ENCODE measurements at places on chromosomes 12 and 14.

- DNase-seq, result peak; percentile 14
These were observed 276.3 kb upstream of the FAR2 start for GRCh38 chr12:28872654-28873268.

DNA sequence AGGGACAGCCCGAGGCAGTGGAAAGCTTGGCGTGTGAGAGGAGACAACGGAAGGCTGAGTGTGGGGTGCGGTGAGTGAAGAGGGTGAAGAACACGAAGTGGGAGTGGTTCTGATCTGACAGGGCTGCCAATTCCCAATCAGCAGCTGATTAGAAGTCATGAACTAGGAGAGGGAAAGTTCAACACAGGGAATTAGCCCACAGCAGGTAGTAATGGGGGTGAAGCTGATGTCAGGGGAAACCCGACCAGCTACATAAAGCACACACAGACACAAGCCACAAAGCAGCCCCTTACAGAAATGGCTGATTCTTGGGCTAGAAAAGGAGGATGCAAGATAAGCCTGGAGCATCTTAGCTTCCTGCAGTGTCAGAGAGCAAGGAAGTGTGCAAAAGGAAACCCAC is 47.5 kb upstream of the TCL1A start:
- no peak for DNase-seq

- no peak for DNase-seq
These were observed 861.3 kb upstream of the SEL1L start for GRCh38 chr14:82394916-82395315.

DNA sequence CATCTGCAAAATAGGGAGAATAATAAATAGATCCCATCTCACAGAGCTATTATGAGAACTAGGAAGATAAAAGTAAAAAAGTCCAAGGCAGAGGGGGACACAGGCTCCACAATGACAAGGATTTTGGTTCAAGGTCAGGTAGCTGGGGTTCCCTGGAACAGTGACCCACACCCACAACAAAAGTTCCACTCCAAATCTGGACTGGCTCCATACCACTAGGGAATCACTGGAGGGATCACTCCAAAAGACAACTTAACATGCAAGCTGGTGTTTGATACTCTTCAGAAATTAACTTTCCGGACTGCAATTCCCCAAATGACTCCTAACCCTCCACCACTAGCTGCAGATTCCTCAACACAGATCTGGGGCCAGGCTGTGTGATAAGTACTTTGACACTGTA is 54.9 kb downstream of the ITPK1 start:
- no peak for DNase-seq

DNA sequence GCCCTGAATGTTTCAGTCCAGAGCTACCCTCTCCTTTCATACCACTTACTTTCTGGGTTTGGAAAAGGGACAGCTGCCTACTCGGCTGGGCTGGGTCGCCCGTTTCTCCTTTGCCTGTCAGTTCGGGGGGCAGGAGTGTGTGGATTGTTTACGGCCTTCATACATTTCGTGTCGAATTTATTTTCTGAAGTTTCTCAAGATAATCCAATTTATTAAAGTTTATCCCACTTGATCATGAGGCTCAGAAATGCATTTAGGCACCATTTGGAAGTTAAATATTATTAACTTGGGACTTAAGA is 608 bp downstream of the ZNF410 start:
- no peak for DNase-seq

GRCh38 chr12:59076622-59077021 is 156.3 kb upstream of the LRIG3 start:
- DNase-seq, result no peak

DNA sequence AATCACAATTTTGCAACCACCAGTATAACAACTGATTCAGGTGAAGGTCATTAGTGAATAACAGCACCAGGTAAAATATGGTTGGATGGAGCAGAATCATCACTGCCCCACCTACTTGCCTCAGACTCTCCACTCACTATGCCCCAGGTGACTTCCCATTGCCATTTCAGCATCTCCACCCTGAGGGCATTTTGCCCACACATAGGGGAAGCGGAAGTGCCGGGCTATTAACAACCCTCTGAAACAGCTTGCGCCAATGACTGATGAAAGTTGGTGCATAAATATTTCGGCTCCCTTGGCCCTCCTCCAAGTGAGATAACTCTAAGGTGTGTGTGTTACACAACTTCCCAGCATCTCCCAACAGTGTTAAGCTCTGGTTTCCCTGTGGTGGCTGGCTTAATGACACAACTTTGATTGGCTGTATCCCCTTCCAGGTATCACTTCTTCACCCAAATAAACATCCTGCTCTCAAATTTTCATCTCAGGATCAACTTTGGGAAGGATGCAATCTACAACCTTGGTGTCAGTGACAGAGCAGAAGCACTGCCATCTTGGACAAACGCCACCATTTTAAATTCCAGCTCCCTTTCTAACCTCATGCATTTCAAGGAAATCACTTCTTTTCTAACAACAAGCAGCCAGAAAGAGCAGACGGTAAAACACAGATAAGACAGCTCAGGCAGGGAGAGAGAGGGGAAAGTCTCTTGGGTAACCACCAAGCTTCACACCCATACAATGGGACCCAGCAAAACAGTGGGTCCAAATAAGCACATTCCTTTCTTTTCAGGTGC is 73.6 kb upstream of the PPP2R5C start:
- no peak for DNase-seq

DNA sequence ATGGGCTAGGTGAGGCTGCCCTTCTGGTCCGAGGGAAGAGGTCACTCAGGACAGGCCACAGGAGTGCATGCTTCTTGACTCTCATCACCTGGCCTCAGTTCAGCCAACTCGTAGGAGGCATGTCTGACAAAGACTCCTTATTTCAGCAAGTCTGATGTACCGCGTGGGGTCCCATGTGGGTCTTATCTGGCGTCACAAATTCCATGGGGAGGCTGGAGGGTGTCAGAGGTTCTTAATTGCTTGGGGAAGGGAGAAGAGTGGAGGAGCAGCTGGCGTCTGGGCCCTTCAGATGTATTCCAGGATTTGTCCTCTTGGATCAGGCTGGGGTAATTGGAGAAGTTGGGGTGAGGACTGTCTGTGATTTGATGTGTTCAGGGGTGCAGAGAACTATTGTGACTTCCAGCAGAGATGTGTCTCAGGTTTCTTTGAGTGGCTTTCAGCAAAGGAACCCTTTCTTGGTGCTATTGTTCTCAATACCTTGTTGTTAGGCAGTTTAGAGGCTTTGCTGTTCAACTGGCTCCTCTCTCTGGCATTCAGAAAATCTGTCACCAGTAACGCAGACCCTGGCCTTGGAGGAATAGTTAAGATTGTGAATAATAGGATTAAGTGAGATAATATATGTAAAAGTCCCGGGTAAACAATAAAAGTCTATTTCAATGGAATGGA is 60.1 kb downstream of the SUSD6 start:
- DNase-seq, result no peak

- DNase-seq, result no peak
These were observed 41.1 kb downstream of the GTF2A1 start for GRCh38 chr14:81179631-81180030.

DNA sequence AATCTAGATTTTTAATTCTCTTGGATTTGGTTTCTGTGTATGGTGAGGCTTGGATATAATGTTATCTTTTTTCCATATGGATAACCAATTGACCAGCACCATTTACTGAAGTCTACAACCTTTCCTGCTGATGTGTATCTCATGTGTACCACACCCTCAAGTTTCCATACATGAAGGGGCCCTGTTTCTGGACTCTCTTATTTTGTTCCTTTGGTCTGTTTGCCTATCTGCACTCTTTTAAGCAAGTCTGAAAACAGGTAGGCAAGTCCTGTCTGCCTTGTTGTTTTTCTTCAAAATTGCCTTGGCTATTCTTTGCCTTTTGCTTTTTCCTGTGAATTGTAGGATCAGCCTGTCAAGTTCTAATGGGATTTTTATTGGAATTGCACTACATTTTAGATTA is 44.6 kb downstream of the MAX start:
- DNase-seq, result no peak

DNA sequence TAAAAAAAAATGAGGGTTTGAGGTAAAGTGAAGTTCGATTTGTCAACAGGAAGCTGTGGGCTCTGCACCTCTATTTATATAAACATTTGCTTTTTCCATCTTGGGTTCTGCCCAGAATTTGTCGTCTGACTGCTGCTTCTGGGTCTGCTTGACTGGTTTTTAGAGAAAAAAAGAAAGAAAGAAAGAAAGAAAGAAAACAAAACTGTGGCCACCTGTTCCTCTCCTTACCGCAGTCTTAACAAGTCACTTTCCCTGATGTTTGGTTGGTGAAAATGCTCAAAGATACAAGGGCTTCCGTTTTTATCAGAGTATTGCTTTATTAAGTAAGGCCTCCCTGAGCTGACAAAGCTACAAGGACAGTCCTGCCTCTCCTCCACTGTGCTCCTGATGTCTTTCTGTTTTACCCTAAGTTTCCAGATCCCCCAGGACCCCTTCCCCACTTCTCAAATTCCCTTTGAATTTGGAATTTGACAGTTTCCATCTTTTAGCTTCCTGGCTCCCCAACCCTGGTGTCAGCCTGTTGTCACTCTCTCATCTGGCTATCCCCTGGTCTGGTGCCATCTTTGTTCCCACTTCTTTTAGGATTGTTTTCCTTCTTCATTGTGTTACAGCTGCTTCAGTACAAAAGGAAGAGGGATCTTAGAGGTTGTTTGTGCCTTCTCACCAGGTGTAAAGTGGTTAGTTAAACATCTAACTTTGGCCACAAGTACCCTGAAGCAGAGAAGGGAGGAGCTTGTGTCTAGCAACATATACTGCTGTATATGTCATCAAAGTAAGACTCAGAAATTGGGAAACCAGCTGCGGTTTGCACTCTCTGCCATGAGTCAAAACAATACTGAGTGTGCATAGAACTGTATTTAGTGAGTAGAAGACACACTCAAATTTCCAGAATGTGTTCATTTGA is 18.0 kb downstream of the MFAP5 start:
- DNase-seq, result no peak

GRCh38 chr14:56065621-56066290 is 52.5 kb upstream of the PELI2 start:
- DNase-seq, result no peak

DNA sequence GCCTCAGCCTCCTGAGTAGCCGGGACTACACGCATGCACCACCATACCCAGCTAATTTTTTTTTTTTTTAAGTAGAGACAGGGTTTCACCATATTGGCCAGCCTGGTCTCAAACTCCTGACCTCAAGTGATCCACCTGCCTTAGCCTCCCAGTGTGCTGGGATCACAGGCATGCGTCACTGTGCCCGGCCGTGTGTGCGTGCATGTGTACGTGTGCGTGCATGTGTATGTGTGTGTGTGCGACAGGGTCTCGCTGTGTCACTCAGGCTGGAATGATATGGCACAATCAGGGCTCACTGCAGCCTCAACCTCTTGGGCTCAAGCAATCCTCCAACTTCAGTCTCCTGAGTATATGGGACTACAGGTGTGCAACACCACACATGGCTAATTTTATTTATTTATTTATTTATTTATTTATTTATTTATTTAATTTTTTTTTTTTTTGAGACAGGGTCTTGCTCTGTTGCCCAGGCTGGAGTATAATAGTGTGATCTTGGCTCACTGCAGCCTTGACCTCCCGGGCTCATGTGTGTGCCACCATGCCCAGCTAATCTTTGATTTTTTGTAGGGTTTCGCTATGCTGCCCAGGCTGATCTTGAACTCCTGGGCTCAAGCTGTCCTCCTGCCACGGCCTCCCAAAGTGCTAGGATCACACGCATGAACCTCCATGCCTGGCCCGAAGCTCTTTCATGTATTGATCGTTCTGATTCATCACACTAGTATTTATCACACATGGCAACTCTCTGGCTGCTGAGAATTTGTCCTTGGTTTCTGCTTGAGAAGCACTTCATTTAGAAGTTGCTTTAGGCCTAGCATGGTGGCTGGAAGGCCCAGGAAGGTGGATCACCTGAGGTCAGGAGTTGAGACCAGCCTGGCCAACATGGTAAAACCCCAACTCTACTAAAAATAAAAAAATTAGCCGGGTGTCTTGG is 35.9 kb upstream of the CLIP1 start:
- DNase-seq, result no peak

DNA sequence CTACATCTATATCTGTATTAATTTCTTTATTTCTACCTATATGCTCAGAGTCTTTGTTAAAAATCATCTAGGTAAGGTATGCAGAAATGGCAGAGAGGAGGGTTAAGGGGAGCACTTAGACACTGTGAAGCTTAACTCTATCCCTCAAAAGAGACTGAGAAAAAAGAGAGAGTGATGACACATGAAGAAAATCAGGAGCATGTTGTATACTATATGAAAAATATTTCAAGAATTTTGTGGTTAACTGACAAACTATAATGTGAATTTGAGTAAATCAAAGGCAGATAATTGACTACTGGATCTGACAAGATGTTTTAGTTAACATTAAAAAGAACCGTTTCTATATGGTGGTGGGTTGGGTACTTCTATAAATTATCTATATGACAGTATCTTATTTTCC is 1814.2 kb upstream of the SEL1L start:
- DNase-seq, result no peak

- DNase-seq, result no peak
These were observed 60.8 kb upstream of the NEDD1 start for GRCh38 chr12:96846293-96846692.

- DNase-seq, result no peak
These were observed 31.7 kb upstream of the TSPAN9 start for GRCh38 chr12:3045494-3045893.

GRCh38 chr14:64685371-64686281 is 18.6 kb upstream of the PLEKHG3 start:
- no peak for DNase-seq

- DNase-seq, result no peak
These were observed 4.6 kb downstream of the BEGAIN start for GRCh38 chr14:100582496-100583165.

GRCh38 chr14:22622255-22622654 is 21.9 kb downstream of the OR6J1 start:
- no peak for DNase-seq

GRCh38 chr12:62659453-62660295 is 193.0 kb downstream of the MON2 start:
- DNase-seq, result no peak

- DNase-seq, result no peak
These were observed 76.0 kb upstream of the ST8SIA1 start for GRCh38 chr12:22410486-22410885.

DNA sequence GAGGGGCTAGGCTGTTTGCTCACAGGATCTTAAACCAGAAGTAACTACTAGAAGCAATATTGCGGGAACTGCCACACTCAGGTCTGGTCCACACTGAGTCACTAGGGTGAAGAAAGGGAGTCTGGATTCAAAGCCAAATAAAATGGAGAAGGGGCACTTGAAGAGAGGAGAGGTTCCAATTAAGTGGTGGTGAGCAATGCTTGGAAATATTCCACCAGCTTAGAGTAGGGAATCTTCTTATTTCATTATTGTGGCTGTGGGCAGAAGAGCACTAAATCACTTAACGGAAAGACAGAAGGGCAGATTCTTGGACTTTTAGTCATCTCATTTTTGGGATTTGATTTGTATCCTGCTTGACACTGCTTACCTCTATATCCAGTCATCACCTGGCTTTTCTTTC is 48.6 kb upstream of the PPP1R12A start:
- DNase-seq, result no peak

- DNase-seq, result peak; percentile 84
These were observed at the start of gene IFI27L2 for GRCh38 chr14:94129111-94129757. TSS of gene IFI27L2 (minus strand) at chr14:94129604. CDS start at chr14:94129564, 40 bp downstream.
